ENCODE measurements at places on chromosomes 4 and X. TPM values are rescaled to one million over a fixed set of nuclear protein-coding genes. Genes with fewer than 3 reads are reported as not detected.

ANXA3 gene
- total RNA-seq, result 3.4 TPM

SCFD2 gene
- total RNA-seq, result 22.1 TPM

HERC5 gene
- total RNA-seq, result 2.0 TPM

PAGE2 gene
- total RNA-seq, result not detected

FRMD7 gene
- total RNA-seq, result 0.49 TPM

SHOX gene
- 0.25 TPM for total RNA-seq

FAM9C gene
- under 0.01 TPM for total RNA-seq

TMEM47 gene
- 41.8 TPM for total RNA-seq

RTL9 gene
- 0.25 TPM for total RNA-seq

FDCSP gene
- total RNA-seq, result not detected

HPGD gene
- 3.0 TPM for total RNA-seq

MAGEA10 gene
- not detected for total RNA-seq

KIAA1210 gene
- total RNA-seq, result under 0.01 TPM

PIR gene
- 2.0 TPM for total RNA-seq

TEX13D gene
- total RNA-seq, result under 0.01 TPM

MAMLD1 gene
- total RNA-seq, result 3.7 TPM

TSC22D3 gene
- 46.0 TPM for total RNA-seq

MAOB gene
- total RNA-seq, result 5.7 TPM

RP2 gene
- 12.3 TPM for total RNA-seq

NWD2 gene
- total RNA-seq, result 29.0 TPM

ZCCHC18 gene
- 21.6 TPM for total RNA-seq

GAB3 gene
- 0.74 TPM for total RNA-seq

HTR2C gene
- 1.5 TPM for total RNA-seq

AR gene
- total RNA-seq, result 0.74 TPM

FOXP3 gene
- 0.25 TPM for total RNA-seq

GPR119 gene
- total RNA-seq, result not detected

KLHL4 gene
- total RNA-seq, result 36.1 TPM

MAGEC2 gene
- not detected for total RNA-seq

DSPP gene
- under 0.01 TPM for total RNA-seq

TSPAN6 gene
- total RNA-seq, result 31.0 TPM

CLDN34 gene
- not detected for total RNA-seq

BTK gene
- total RNA-seq, result 0.49 TPM

GPM6B gene
- 323 TPM for total RNA-seq

CSAG1 gene
- total RNA-seq, result not detected

NPY2R gene
- total RNA-seq, result 11.8 TPM

MND1 gene
- 5.7 TPM for total RNA-seq

TMPRSS11F gene
- not detected for total RNA-seq

FAM133A gene
- 1.2 TPM for total RNA-seq

DKK2 gene
- total RNA-seq, result 2.7 TPM

DIAPH2 gene
- 9.3 TPM for total RNA-seq

SMS gene
- total RNA-seq, result 118 TPM

KLB gene
- 0.25 TPM for total RNA-seq

MAGEA2B gene
- total RNA-seq, result not detected

INTS6L gene
- 19.4 TPM for total RNA-seq

GPC4 gene
- total RNA-seq, result 4.7 TPM

CDS1 gene
- total RNA-seq, result 6.6 TPM

VSIG4 gene
- total RNA-seq, result 5.9 TPM

POF1B gene
- under 0.01 TPM for total RNA-seq

ATG4A gene
- 5.9 TPM for total RNA-seq

GYPB gene
- total RNA-seq, result not detected

EGFL6 gene
- total RNA-seq, result 0.98 TPM
